Activated T-cell treated with anti-CD3 and anti-CD28 coated beads, Interleukin-2, amount 50 U/mL, for 72 hours (primary cell): ENCODE measurements at places on chromosomes 3 and 15.

DNA sequence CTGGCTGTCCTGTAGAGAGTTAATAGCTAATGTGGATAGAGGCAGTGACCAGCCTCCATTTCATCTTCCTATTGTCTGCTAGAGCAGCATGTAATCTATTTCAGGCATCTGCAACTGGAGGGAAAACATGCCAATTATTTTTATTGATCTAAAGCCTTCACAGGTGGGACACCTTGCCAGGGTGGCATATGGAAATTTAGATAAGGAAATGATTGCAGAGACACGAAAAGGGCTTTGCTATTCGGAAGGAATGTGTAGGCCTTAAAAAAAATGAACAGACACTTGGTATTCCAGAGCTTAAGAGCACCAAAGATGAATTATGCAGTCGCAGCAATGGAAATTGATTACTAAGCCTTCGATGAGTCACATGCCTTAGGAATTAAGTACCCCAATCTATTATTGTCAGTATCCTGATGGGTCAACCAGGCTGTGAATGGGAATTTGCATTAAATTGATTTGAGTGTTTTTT, 454.7 kb downstream of the SQOR start:
- no peak for DNase-seq

GRCh38 chr3:111874177-111874820, 15.2 kb downstream of the PHLDB2 start:
- DNase-seq, result no peak

GRCh38 chr3:9949115-9949514, 3.1 kb downstream of the PRRT3 start:
- no peak for DNase-seq

- no peak for DNase-seq
Measured at GRCh38 chr15:63805993-63806980, 27.5 kb downstream of the HERC1 start.

- DNase-seq, result no peak
Measured at GRCh38 chr3:57646723-57647122, 46.2 kb downstream of the DENND6A start.
